ENCODE measurements at places on chromosomes 4 and X.

- H3K4me3 ChIP-seq: no peak overlapping the region
- H3K27ac ChIP-seq: no peak overlapping the region
- H3K36me3 ChIP-seq: peaks cover 27% of the 10 kb centered on the region
- H3K27me3 ChIP-seq: no peaks in the 10 kb centered on the region
- no peak for DNase-seq
These were observed 34.6 kb upstream of the CPLX1 start for GRCh38 chr4:860561-860960.

DNA sequence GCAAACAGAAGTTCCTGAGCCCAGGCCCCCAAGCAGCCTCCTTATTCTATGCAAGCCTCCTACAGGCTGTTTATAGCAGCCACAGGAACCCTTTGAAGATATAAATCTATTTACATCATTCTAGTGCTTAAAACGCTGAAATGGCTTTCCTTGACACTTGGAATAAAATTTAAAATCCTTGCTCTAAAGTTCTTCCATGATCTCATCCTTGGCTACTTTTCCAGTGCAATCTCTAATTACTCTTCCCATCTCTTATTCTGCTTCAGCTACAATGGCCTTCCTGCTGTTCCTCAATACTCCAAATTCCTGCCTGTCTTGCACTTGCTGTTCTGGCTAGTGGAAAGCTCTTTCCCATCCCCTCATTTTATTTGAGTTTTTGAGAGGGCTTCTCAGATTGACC is 634.2 kb upstream of the NR3C2 start:
- H3K27ac ChIP-seq: no peak overlapping the region
- H3K4me1 ChIP-seq: no peaks in the 10 kb centered on the region
- no peaks in the 10 kb centered on the region for H3K27me3 ChIP-seq

- H3K4me1 ChIP-seq: no peaks in the 10 kb centered on the region
- DNase-seq: no peak
- H3K36me3 ChIP-seq: no peaks in the 10 kb centered on the region
These were observed 624.4 kb upstream of the ACTRT1 start for GRCh38 chrX:128676651-128677050.

- DNase-seq: no peak
- H3K27ac ChIP-seq: no peak overlapping the region
- H3K4me1 ChIP-seq: peaks cover 9% of the 10 kb centered on the region
- no peaks in the 10 kb centered on the region for H3K27me3 ChIP-seq
These were observed 62.5 kb downstream of the PGRMC2 start for GRCh38 chr4:128225148-128225547.

DNA sequence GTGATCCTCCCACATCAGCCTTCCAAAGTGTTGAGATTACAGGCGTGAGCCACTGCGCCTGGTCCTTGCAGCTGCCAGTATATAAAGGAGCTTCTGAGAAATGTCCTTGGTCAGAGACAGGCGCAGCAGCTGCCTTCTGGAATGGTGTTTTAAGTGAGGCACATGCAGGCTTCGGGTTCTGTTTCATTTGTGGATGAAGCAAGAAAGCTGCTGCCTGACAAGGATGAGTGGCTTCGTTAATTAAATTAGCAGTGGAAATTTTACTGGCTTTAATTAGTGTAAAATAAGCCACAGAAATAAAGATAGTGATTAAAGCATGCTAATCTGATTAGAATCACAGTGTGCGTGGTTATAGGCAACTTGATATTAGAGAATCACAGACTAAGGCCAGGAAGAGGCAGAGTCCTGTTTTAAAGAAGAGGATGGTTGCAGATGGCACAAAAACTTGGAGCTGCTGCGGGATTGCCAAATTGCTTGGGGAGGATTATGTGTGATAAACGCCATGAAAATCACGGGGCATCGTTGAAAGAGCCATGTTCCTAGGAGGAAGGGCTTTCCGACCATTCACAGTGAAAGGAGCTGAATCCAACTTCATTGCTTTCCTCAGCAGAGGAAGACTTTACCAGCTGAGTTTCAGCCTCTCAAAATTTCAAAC is 348.4 kb upstream of the FAT1 start:
- DNase-seq: no peak
- no peaks in the 10 kb centered on the region for H3K36me3 ChIP-seq
- no peaks in the 10 kb centered on the region for H3K27me3 ChIP-seq
- no peak overlapping the region for H3K4me3 ChIP-seq
- no peak overlapping the region for H3K27ac ChIP-seq

GRCh38 chr4:178811356-178811755 is 1369.1 kb upstream of the AGA start:
- H3K27ac ChIP-seq: no peak overlapping the region
- no peak for DNase-seq
- H3K4me3 ChIP-seq: no peak overlapping the region
- H3K4me1 ChIP-seq: no peaks in the 10 kb centered on the region

DNA sequence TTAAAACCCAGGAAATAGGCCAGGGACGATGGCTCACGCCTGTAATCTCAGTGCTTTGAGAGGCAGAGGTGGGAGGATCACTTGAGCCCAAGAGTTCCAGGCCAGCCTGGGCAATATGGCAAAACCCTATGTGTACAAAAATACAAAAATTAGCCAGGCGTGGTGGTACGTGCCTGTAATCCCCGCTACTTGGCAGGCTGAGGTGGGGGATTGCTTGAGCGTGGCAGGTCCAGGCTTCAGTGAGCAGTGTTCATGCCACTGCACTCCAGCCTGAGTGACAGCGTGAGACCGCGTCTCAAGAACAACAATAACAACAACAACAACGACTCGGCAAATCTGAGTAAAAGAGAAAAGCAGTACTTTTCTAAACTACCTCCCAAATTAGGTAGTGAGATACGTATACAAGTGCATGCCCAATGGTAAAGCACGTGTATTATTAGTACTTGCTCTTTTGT is 13.0 kb upstream of the NDUFC1 start:
- no peaks in the 10 kb centered on the region for H3K36me3 ChIP-seq
- DNase-seq: no peak
- no peak overlapping the region for H3K27ac ChIP-seq
- H3K4me1 ChIP-seq: no peaks in the 10 kb centered on the region

DNA sequence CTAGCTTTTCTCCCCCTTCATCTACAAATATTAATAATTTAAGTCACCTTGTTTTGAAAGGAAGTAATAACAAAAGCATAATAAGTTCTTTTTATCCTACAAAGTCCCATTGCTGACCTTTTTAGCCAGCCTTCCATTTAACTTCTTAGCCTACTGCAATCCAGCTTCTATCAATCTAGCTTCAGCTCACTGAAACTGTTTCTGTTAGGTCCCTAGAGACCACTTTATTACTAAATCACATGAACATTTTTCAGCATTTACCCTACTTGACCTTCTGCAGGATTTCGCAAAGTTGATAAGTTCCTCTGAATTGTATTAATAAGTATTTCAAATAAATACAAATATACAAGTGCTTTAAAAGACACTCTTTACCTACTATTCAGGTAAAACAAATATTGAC is 186.5 kb downstream of the ANTXR2 start:
- no peaks in the 10 kb centered on the region for H3K4me1 ChIP-seq
- H3K27ac ChIP-seq: no peak overlapping the region
- DNase-seq: no peak
- no peak overlapping the region for H3K4me3 ChIP-seq
- no peaks in the 10 kb centered on the region for H3K27me3 ChIP-seq
- H3K36me3 ChIP-seq: no peaks in the 10 kb centered on the region

DNA sequence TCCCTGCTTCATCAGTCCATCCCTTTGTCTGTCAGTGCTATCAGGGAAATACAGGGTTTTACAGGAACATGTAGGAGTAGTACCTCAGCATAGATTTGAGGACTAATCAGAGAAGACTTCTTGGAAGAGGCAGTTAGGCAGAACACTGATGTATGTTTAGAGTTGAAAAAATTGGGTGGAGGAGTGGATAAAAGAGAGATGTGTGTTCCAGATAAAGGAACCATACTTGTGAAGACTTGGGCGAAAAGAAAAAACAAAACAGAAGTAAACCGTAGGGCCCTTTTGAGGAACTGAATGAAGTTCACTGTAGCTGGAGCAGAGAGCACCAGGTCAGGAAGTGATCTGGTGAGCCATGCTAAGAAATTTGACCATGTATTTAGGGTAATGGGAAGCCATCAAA is 32.3 kb downstream of the AFF1 start:
- no peak overlapping the region for H3K27ac ChIP-seq
- no peak for DNase-seq
- H3K4me1 ChIP-seq: peaks cover 13% of the 10 kb centered on the region
- no peak overlapping the region for H3K4me3 ChIP-seq
- H3K36me3 ChIP-seq: no peaks in the 10 kb centered on the region

- no peaks in the 10 kb centered on the region for H3K27me3 ChIP-seq
- peaks cover 39% of the 10 kb centered on the region for H3K4me1 ChIP-seq
- no peak overlapping the region for H3K27ac ChIP-seq
- DNase-seq: no peak
- no peak overlapping the region for H3K4me3 ChIP-seq
- no peaks in the 10 kb centered on the region for H3K36me3 ChIP-seq
These were observed 46.6 kb upstream of the CHRNA9 start for GRCh38 chr4:40288566-40288965.

DNA sequence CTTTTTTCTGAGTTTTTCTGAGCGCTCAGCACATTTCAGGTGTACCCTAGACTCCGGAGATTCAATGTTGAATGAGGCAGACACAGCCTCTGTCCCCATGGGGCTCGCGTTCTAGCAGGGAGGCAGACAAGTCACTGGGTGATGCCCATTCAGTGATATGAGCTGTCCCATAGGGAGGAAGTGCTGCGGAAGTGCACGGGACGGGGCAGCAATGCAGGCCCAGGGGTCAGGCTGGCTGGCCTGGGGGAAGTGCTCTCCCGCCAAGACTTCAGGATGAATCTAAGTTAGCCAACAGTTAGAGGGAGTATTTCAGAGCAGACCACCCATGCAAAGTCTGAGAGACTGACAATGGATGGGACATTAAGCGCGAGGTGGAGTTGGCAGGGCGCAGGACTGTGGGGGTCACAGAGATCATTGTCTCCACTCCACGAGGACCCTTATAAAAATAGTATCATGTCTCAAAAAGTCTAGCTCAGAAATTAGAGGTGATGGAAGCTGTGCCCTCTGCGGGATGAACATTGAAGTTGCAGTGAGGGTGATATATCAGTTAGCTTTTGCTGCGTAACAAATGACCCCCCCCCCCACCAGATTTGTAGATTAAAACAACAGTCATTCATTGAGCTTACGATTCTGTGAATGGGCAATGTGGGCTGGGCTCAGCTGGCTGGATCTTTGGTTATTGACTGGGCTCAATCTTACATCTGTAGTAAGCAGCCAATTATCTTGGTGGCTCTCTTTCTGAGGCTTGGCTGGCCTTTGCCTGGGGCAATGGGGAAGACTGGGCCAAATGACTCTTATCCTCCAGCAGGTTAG is 16.4 kb downstream of the PSAPL1 start:
- no peak overlapping the region for H3K4me3 ChIP-seq
- no peaks in the 10 kb centered on the region for H3K27me3 ChIP-seq
- H3K4me1 ChIP-seq: no peaks in the 10 kb centered on the region
- no peak for DNase-seq
- H3K27ac ChIP-seq: no peak overlapping the region

GRCh38 chrX:14932136-14932535 is 58.9 kb downstream of the MOSPD2 start:
- no peak overlapping the region for H3K27ac ChIP-seq
- H3K4me1 ChIP-seq: peaks cover 4% of the 10 kb centered on the region
- no peak for DNase-seq
- no peak overlapping the region for H3K4me3 ChIP-seq
- no peaks in the 10 kb centered on the region for H3K36me3 ChIP-seq

- no peaks in the 10 kb centered on the region for H3K4me1 ChIP-seq
- H3K36me3 ChIP-seq: no peaks in the 10 kb centered on the region
- no peak overlapping the region for H3K4me3 ChIP-seq
- DNase-seq: peak; percentile 17
- H3K27me3 ChIP-seq: no peaks in the 10 kb centered on the region
These were observed 441.7 kb upstream of the RASGEF1B start for GRCh38 chr4:81913427-81913879.

- no peak overlapping the region for H3K4me3 ChIP-seq
- DNase-seq: no peak
- H3K4me1 ChIP-seq: no peaks in the 10 kb centered on the region
These were observed 562.3 kb upstream of the NDST4 start for GRCh38 chr4:115675719-115676118.

DNA sequence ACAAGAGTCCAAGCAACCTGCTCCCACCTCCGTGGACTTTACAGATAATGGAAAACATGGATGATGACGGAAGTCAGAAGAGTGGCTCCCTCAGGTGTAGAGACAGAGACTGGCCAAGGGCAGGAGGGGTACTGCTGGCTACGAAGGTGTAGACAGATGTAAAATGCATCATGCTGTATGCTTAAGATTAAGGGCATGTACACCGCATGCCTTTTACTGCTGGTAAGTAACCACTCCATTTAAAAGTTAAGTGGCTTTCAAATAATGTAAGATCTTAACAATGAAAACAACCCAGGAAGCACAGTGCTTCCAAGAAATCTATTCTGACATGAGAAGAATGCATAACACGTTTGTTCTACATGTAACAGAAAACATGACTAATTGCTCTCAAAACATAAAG is 76.9 kb upstream of the FAM9B start:
- no peak overlapping the region for H3K4me3 ChIP-seq
- H3K27me3 ChIP-seq: no peaks in the 10 kb centered on the region
- H3K27ac ChIP-seq: no peak overlapping the region
- no peaks in the 10 kb centered on the region for H3K36me3 ChIP-seq
- DNase-seq: no peak
- H3K4me1 ChIP-seq: no peaks in the 10 kb centered on the region

DNA sequence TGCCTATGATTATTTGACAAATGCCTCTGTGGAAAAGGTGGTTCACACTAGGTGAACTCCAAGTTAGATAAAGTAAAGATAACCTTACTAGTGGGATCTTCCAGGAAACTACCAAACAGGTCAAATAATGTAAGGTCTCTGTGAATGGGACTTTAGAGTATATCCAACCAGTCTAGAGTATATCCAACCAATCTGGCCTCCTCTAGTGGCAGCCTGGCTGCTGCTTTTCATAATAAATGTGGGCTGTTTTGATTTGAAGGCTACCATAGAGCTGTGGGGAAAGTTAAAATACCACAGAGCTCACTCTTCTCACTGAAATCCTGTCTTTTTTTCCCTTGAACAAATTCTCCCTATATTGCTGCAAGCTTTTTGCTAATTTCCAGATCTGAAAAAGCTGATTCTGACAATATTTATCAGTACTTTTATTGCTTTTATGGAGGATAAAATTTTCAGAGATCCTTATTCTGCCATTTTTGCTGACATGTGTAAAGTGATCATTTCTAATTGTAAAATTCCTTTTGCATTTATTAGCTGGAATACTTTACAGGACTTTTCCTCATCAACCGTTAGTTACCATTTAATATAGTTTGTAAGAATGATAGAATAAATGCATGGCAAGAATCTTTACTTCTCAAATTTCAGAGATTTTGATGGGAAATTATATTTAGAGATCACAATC is 111.3 kb downstream of the TET2 start:
- H3K27me3 ChIP-seq: no peaks in the 10 kb centered on the region
- no peak overlapping the region for H3K27ac ChIP-seq
- H3K4me1 ChIP-seq: no peaks in the 10 kb centered on the region
- no peak for DNase-seq

- H3K27me3 ChIP-seq: no peaks in the 10 kb centered on the region
- no peak overlapping the region for H3K4me3 ChIP-seq
- H3K4me1 ChIP-seq: no peaks in the 10 kb centered on the region
- no peak for DNase-seq
- no peaks in the 10 kb centered on the region for H3K36me3 ChIP-seq
These were observed 127.8 kb downstream of the KCTD8 start for GRCh38 chr4:44320833-44321232.

- H3K4me1 ChIP-seq: no peaks in the 10 kb centered on the region
- peaks cover 42% of the 10 kb centered on the region for H3K36me3 ChIP-seq
- no peak overlapping the region for H3K27ac ChIP-seq
- H3K4me3 ChIP-seq: no peak overlapping the region
These were observed 50.8 kb downstream of the ANXA3 start for GRCh38 chr4:78602334-78602733.
